Naive thymus-derived CD4-positive, alpha-beta T cell (primary cell): ENCODE measurements at places on chromosomes 6 and 20. TPM values are rescaled to one million over a fixed set of nuclear protein-coding genes. Genes with fewer than 3 reads are reported as not detected.

The GLP1R gene
- not detected for polyA plus RNA-seq

The TXLNB gene
- 0.44 TPM for polyA plus RNA-seq

- H3K36me3 ChIP-seq: no peaks in the 10 kb centered on the region
- H3K4me3 ChIP-seq: no peak overlapping the region
- DNase-seq: no peak
Observed at GRCh38 chr6:142118328-142118727, 14.4 kb upstream of the GJE1 start.

GRCh38 chr20:49964964-49965780 lies 17.6 kb upstream of the SNAI1 start:
- H3K27me3 ChIP-seq: no peaks in the 10 kb centered on the region
- no peaks in the 10 kb centered on the region for H3K4me1 ChIP-seq
- no peak overlapping the region for H3K27ac ChIP-seq
- no peak overlapping the region for H3K4me3 ChIP-seq
- H3K36me3 ChIP-seq: no peaks in the 10 kb centered on the region
- no peak for DNase-seq

The CLIC1 gene
- 102 TPM for polyA plus RNA-seq

The BEND3 gene
- 0.62 TPM for polyA plus RNA-seq

GRCh38 chr6:13522656-13523055 lies 35.3 kb upstream of the GFOD1 start:
- no peak overlapping the region for H3K4me3 ChIP-seq
- no peak for DNase-seq
- H3K27me3 ChIP-seq: no peaks in the 10 kb centered on the region

GRCh38 chr20:3340443-3340842 lies 67.0 kb downstream of the DNAAF9 start:
- H3K4me3 ChIP-seq: no peak overlapping the region
- no peaks in the 10 kb centered on the region for H3K4me1 ChIP-seq
- H3K27me3 ChIP-seq: no peaks in the 10 kb centered on the region

GRCh38 chr6:10793695-10794094 lies 44.6 kb downstream of the MAK start:
- H3K27me3 ChIP-seq: no peaks in the 10 kb centered on the region
- H3K27ac ChIP-seq: no peak overlapping the region

- H3K36me3 ChIP-seq: no peaks in the 10 kb centered on the region
- H3K4me3 ChIP-seq: no peak overlapping the region
- H3K27me3 ChIP-seq: no peaks in the 10 kb centered on the region
- DNase-seq: no peak
- H3K27ac ChIP-seq: no peak overlapping the region
Observed at GRCh38 chr20:32752458-32753250, 9.4 kb upstream of the COMMD7 start.

DNA sequence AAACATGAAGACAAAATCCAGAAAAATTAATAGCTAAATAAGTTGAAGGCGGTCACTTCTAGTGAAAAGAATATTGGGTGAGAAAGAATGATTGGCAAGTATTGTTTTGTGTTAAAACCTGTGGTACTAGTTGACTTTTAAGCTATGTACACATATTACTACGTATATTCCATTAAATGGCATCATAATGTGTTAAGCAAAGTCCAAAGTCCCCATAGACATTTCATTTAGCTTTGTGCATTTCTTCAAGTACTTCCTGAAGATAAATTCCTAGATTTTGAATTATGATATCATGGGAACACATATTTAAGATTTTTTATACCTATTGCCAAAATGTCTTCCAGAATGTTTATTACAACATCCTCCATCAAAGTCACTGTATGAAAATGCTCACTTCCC lies 272.7 kb upstream of the IRAK1BP1 start:
- no peaks in the 10 kb centered on the region for H3K27me3 ChIP-seq
- no peak overlapping the region for H3K27ac ChIP-seq
- no peak overlapping the region for H3K4me3 ChIP-seq
- no peaks in the 10 kb centered on the region for H3K4me1 ChIP-seq
- DNase-seq: no peak

- H3K4me3 ChIP-seq: no peak overlapping the region
- no peaks in the 10 kb centered on the region for H3K36me3 ChIP-seq
- H3K27ac ChIP-seq: no peak overlapping the region
- H3K27me3 ChIP-seq: no peaks in the 10 kb centered on the region
Observed at GRCh38 chr6:119895626-119896025, 546.1 kb upstream of the MAN1A1 start.

DNA sequence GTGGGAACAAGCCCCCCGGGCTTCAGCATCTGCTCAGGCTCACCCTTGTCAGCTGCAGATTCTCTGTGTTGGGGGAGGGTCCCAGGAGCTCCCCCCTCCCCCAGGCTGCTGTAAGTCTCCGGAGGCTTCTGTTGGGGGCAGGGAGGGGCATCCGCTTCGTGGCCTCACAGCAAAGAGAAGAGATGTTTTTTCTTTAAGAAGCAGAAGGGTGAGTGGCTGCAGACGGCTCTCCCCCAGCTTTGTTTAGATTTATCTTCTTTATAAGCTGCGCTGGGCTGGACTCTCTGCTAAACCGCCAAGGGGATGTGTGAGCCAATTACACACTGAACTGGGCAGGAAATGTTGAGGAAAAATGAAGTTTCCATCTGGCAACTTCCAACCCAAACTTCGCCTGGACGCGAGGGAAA lies 48.7 kb upstream of the GATA5 start:
- H3K36me3 ChIP-seq: no peaks in the 10 kb centered on the region
- H3K27me3 ChIP-seq: peaks cover 3% of the 10 kb centered on the region
- DNase-seq: no peak
- no peak overlapping the region for H3K27ac ChIP-seq
- H3K4me1 ChIP-seq: no peaks in the 10 kb centered on the region

DNA sequence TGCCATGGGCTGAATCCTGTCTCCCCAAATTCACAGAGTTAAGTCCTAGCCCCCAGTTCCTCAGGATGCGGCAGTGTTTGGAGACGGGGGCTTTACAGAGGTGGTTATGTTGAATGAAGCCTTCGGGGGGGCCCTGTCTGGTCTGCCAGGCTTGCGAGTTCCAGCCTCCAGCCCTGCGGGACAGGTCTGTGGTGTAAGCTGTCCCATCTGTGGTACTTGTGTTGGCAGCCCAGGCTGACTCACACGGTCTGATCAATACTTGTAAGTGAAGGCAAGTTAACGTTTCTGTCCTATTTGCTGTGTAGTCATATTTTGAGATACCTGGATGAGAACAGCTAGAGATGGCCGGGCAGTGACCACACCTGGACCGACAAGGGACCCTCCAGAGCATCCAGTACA lies 51.8 kb upstream of the GPR31 start:
- no peak for DNase-seq
- H3K36me3 ChIP-seq: no peaks in the 10 kb centered on the region
- H3K4me1 ChIP-seq: no peaks in the 10 kb centered on the region
- no peak overlapping the region for H3K4me3 ChIP-seq

GRCh38 chr20:23658989-23659609 lies 21.3 kb upstream of the CST3 start:
- no peak overlapping the region for H3K4me3 ChIP-seq
- DNase-seq: no peak
- H3K27ac ChIP-seq: no peak overlapping the region
- no peaks in the 10 kb centered on the region for H3K36me3 ChIP-seq
- H3K27me3 ChIP-seq: no peaks in the 10 kb centered on the region

DNA sequence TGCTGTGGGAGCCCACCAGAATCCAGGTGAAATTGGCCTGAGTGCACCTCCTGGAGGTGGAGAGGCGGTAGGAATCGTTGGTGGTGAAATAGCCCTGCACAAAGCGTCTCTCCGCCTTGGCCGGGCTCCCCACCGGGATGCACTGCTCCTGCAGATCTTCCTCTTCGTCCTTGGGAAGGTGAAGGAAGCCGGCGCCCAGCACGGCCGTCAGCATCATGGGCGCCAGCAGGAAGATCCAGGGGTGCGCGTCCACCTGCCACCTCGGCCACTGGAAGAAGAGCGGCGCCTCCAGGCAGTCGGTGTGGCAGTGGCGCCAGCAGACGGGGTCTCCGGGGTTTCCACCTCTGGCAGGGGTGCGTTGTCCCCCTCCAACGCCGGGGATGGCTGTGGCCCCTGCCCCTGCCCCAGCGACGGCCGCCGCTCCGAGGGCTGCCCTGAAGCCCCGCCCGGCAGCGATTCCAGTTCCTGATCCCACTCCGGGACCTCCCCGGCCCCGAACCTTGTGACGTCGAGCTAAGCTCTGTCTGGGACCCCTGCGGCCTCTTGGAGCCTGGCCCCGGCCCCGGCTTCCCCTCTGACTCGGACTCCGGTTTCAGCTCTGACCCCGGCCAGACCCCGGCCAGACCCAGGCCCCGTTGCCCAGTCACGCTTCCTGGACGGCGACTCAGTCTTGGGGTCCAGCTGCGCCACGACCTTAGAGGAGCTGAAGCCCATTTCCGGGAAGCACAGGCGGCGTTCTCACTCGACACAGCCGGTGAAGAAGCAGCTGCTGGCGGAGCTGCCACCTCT lies 91.9 kb downstream of the CD164 start:
- H3K4me1 ChIP-seq: no peaks in the 10 kb centered on the region
- no peaks in the 10 kb centered on the region for H3K36me3 ChIP-seq
- H3K27ac ChIP-seq: no peak overlapping the region
- no peaks in the 10 kb centered on the region for H3K27me3 ChIP-seq
- DNase-seq: no peak

GRCh38 chr20:3797592-3798372 lies 1.7 kb downstream of the CDC25B start:
- H3K4me3 ChIP-seq: peak overlapping the region; percentile 90
- H3K27ac ChIP-seq: peak overlapping the region; percentile 78
- peaks cover 47% of the 10 kb centered on the region for H3K36me3 ChIP-seq

The B3GAT2 gene
- polyA plus RNA-seq: 0.72 TPM

- H3K4me3 ChIP-seq: no peak overlapping the region
- H3K27me3 ChIP-seq: no peaks in the 10 kb centered on the region
- no peaks in the 10 kb centered on the region for H3K4me1 ChIP-seq
Observed at GRCh38 chr6:6781172-6781872, 192.8 kb downstream of the LY86 start.

- H3K4me1 ChIP-seq: no peaks in the 10 kb centered on the region
- H3K27ac ChIP-seq: no peak overlapping the region
- H3K36me3 ChIP-seq: no peaks in the 10 kb centered on the region
- H3K27me3 ChIP-seq: no peaks in the 10 kb centered on the region
- no peak for DNase-seq
Observed at GRCh38 chr20:59733351-59733750, 129.0 kb downstream of the PHACTR3 start.

- H3K27me3 ChIP-seq: no peaks in the 10 kb centered on the region
- no peak for DNase-seq
- H3K4me1 ChIP-seq: peaks cover 30% of the 10 kb centered on the region
- H3K27ac ChIP-seq: no peak overlapping the region
Observed at GRCh38 chr6:90413396-90413795, 116.8 kb upstream of the BACH2 start.

The CYP24A1 gene
- not detected for polyA plus RNA-seq

GRCh38 chr6:27294409-27294808 lies 17.7 kb downstream of the POM121L2 start:
- peaks cover 22% of the 10 kb centered on the region for H3K27me3 ChIP-seq
- no peaks in the 10 kb centered on the region for H3K36me3 ChIP-seq
- H3K4me3 ChIP-seq: no peak overlapping the region
- H3K4me1 ChIP-seq: no peaks in the 10 kb centered on the region
- H3K27ac ChIP-seq: no peak overlapping the region

DNA sequence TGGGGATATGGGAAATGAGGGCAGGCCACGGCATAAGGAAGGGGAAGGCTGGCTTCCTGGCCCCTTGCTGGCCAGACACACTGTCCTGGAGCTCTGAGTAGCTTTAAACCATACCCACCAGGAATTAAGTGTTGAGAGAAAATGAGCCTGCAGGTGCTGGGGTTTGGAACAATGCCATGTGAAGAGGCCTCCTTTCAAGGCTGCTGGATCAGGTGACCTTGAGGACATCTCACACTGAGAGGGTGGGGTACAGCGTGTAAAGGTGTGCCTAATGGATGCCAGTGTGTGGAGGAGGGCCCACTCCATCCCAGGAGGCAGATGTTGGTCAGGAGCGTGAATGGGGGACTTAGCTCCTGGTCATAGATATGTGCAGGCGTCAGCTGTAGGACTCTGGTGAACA lies 74.8 kb upstream of the MLN start:
- DNase-seq: no peak
- H3K36me3 ChIP-seq: no peaks in the 10 kb centered on the region
- H3K27me3 ChIP-seq: no peaks in the 10 kb centered on the region
- H3K4me3 ChIP-seq: no peak overlapping the region

DNA sequence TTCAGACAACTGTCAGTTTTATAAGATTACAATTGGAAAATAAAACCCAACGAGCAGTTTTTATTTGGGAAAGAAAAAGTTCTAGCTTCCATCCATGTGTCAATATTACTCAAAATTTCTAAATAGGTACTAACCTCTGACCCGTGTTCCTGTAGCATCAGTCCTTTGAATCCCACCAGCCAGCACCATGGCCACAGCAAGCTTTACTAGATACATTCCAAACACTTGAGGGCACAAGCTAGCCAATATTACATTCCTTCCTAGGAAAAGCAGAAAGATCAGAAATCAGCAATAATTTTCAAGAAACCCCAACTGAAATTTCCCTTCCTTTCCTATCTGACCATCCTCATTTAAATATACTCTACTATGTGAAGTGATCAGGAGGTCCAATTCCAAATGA lies 19.2 kb downstream of the ASF1A start:
- H3K27me3 ChIP-seq: no peaks in the 10 kb centered on the region
- H3K4me1 ChIP-seq: no peaks in the 10 kb centered on the region

GRCh38 chr20:42604998-42605956 lies 584.4 kb downstream of the PTPRT start:
- H3K36me3 ChIP-seq: no peaks in the 10 kb centered on the region
- no peak overlapping the region for H3K27ac ChIP-seq
- H3K27me3 ChIP-seq: no peaks in the 10 kb centered on the region
- H3K4me1 ChIP-seq: no peaks in the 10 kb centered on the region
- no peak for DNase-seq
- no peak overlapping the region for H3K4me3 ChIP-seq

GRCh38 chr6:17066610-17067009 lies 35.2 kb upstream of the STMND1 start:
- H3K27me3 ChIP-seq: no peaks in the 10 kb centered on the region
- H3K27ac ChIP-seq: no peak overlapping the region

DNA sequence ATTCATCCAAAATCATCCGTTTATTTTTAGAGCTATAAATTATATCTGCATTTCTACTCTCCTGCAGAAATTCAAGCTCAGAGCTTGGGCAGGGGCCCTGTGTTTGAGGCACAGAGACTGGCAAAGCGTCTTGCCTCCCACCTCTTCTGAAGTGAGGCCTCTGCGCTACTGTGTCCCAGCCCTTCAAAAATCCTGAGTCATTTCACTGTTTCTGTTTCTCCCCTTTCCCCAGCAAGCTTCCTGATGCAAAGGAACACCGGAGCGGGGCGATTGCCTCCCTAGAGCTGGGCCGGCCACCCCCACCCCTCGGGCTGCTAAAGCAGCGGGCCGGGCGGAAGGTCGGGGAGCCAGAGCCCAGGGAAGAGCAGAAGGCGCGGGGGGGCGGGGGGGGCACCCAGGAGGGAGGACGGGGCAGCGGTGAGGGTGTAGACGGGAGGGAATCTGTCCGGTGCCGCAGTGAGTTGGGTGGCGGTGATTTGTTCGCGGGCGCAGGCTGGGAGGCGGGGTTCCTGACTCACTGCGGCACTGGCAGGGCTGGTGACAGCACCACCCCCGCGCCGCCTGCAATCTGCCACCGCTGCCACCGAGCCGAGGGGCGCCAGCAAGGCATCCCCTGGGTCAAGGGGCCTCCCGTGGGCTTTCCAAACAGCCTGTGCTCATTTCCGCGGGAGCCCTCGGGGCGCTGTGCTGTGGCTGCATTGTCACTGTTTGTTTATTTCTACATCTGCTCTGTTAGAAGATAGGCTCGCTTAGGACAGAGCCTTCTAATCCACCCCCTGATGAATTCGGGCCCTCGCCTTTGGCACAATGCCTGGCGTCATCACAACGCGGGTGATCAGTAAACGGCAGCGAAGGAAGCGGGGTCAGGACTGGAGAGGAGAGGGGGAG lies 46.5 kb upstream of the SNAP25 start:
- DNase-seq: peak; percentile 32
- H3K27me3 ChIP-seq: peaks cover 2% of the 10 kb centered on the region
- no peak overlapping the region for H3K27ac ChIP-seq
- H3K4me3 ChIP-seq: no peak overlapping the region
- no peaks in the 10 kb centered on the region for H3K4me1 ChIP-seq
- H3K36me3 ChIP-seq: no peaks in the 10 kb centered on the region
